Lung microvascular endothelial cell (primary cell): ENCODE measurements at places on chromosomes 4 and X. TPM values are rescaled to one million over a fixed set of nuclear protein-coding genes. Genes with fewer than 3 reads are reported as not detected.

CAMK2D gene
- 32.5 and 38.1 TPM in 2 replicates for total RNA-seq

BCORL1 gene
- 1.7 and 2.0 TPM in 2 replicates for total RNA-seq

CT45A10 gene
- total RNA-seq, result not detected in 2 replicates

MSX1 gene
- 0.40 and 2.0 TPM in 2 replicates for total RNA-seq

TEX11 gene
- not detected in 2 replicates for total RNA-seq

CXorf49 gene
- total RNA-seq, result not detected in 2 replicates

C4orf50 gene
- total RNA-seq, result under 0.01 TPM in 2 replicates

STARD8 gene
- total RNA-seq, result 16.8 and 33.3 TPM in 2 replicates

OFD1 gene
- 4.6 and 5.6 TPM in 2 replicates for total RNA-seq

PABPC1L2B gene
- total RNA-seq, result not detected in 2 replicates

OPRPN gene
- not detected in 2 replicates for total RNA-seq

CTAG2 gene
- total RNA-seq, result not detected in 2 replicates

TNIP3 gene
- total RNA-seq, result 0.20 and 0.22 TPM in 2 replicates

ADRA2C gene
- total RNA-seq, result under 0.01 TPM in 2 replicates

RAB33B gene
- 11.1 and 14.1 TPM in 2 replicates for total RNA-seq

DEFB131A gene
- not detected in 2 replicates for total RNA-seq
